RWPE1 (cell line): ENCODE measurements at places on chromosomes 6 and 20.

- no peak for DNase-seq
Measured at GRCh38 chr6:51613558-51613957, 473.9 kb downstream of the PKHD1 start.

DNA sequence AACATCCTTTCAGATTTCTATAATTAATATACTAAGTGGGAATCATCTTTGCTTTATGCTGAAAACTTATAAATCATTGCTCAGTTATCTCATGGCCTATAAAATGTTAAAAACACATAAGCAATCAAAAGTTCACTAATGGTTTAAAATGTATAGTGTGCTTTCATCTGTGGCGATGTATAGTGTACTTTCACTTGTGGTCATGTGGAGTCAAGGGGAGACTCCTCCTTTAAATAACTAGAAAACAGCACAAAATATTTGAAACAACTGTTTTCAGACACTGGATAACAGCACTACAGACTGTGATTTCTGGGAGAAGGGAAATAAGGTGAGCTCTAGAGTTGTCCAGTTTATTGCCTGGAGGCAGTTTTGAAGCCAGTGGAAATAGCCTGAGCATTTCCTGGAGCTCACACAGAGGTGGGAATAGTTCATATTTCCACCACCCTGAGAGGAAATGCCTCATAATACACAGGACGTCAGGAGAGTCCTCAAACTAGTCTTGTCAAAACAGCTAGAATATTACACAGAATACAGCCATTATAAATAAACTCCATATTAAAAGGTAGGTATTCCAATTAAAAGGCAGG is 89.4 kb downstream of the CEP162 start:
- DNase-seq, result no peak

DNA sequence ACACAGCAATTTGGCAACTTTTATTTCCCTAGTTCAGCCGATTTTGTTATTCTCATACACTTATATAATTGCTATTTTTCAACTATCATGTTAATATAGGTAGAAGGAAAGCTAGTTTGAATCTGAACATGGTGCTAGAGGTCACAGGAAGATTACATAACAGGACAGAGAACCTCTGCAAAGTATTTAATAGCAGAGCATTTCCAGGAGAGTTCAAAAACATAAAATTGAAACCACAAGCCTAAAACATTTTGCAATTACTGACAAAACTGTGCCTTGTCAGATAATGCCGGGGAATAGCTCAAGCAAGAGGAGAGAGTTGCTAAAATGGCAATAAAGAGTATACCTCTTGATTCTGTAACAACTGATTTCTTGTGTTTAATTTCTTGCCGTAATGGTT is 70.8 kb downstream of the TFAP2B start:
- no peak for DNase-seq

- no peak for DNase-seq
Measured at GRCh38 chr6:170449835-170450753, 103.0 kb downstream of the PSMB1 start.

- peak; percentile 80 for DNase-seq
Measured at GRCh38 chr20:59074456-59074855, 31.9 kb upstream of the PRELID3B start.

- no peak for DNase-seq
Measured at GRCh38 chr6:49815166-49815565, 28.1 kb upstream of the PGK2 start.

DNA sequence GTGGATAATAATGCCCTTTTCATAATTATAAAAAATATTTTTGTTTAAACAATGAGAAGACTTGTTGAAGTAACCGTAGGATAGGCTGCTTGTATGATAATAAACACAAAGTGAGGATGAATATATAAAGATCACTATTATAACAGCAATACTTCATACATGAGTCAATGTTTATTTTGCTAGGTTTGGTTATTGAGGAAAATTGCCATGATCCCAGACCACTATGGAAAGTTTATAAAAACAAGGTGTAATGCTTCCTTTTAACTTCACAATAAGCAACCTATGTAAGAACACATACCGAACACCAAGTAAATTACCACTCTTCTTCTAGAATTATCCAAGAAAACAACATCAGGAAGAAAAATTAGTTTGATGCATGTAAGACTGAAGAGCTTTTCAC is 495.3 kb upstream of the RNF217 start:
- no peak for DNase-seq

DNA sequence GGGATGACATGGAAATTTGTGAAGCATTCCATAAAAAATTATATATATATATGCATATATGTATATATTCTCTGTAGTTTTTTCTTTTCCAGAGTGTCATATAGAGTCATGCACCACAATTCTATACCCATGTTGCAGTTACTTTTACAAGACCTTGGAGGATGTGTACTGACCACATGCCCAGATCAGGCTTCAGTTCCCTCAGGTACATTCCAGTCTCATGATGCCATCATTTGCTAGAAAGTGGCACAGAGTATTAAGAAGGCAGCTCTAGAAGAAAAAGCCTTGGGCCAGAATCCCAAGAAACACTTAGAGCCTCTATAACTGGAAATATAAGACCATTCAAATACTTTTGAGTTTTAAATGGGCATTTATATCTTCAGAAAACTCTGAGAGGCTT is 685.5 kb upstream of the FLRT3 start:
- DNase-seq, result no peak

GRCh38 chr6:144896289-144896688 is 611.2 kb downstream of the UTRN start:
- DNase-seq, result no peak

- DNase-seq, result no peak
Measured at GRCh38 chr6:53327017-53327395, 21.7 kb downstream of the ELOVL5 start.

DNA sequence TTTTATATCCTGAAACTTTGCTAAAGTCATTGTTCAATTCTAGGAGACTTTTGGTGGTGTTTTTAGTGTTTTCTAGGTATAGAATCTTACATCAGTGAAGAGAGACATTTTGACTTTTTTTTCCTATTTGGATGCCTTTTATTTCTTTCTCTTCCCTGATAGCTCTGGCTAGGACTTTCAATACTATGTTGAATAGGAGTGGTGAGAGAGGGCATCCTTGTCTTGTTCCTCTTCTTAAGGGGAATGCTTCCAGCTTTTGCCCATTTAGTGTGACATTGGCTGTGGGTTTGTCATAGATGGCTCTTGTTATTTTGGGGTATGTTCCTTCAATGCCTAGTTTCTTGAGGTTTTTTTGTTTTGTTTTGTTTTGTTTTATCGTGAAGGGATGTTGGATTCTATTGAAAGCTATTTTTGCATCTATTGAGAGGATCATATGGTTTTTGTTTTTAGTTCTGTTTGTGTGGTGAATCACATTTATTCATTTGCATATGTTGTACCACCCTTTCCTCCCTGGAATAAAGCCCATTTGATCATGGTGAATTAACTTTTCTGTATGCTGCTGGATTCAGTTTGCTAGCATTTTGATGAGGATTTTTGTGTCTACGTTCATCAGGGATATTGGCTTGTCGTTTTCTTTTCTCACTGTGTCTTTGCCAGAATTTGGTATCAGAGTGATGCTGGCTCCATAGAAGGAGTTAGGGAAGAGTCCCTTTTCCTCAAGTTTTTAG is 540.1 kb upstream of the FLRT3 start:
- DNase-seq, result no peak
